ENCODE measurements at places on chromosomes 16 and 17. TPM values are rescaled to one million over a fixed set of nuclear protein-coding genes. Genes with fewer than 3 reads are reported as not detected.

- no peak for DNase-seq
Observed at GRCh38 chr16:72172105-72173034, at the start of gene PMFBP1. PMFBP1 (minus strand) TSS chr16:72172155; CDS start chr16:72171208, 947 bp downstream.

The HSPB9 gene
- polyA plus RNA-seq: 0.35 TPM

- DNase-seq: no peak
Observed at GRCh38 chr17:44170499-44171201, at the start of gene ASB16. ASB16 (plus strand) TSS chr17:44170704; CDS start chr17:44170790, 86 bp downstream.

The SLC35G6 gene
- polyA plus RNA-seq: 0.35 TPM

The KRT40 gene
- not detected for polyA plus RNA-seq

- no peak for DNase-seq
Observed at GRCh38 chr16:61823326-61823725, 212.9 kb downstream of the CDH8 start.

Measured in left lung (tissue), 14 donors.